ENCODE measurements at places on chromosomes 5 and 9.

- no peak for ATAC-seq
Observed at GRCh38 chr9:122015170-122015821, 77.8 kb downstream of the TTLL11 start.

- peak; percentile 61 for ATAC-seq
Observed at GRCh38 chr5:35902046-35902672, 36.3 kb downstream of the CAPSL start.

DNA sequence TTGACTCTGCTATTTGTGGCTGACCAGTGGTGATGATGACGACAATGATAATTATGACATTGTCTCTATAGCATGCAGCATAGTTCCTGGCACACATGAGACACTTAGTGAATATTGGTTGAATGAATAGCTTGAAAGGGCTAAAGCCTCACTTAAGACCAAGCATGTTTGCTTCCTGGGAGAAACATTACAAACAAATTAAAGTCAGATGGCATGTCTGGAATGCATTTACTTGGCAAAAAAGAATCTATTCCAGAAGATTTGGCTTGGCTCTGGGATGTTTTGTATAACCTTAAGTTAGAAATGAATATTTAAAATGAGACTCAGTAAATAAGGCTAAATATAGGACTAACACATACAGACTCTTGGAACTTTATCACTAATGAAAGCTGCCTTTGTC is 21.6 kb downstream of the GAS1 start:
- ATAC-seq = no peak

GRCh38 chr5:121630402-121630801 is 221.3 kb upstream of the FTMT start:
- no peak for ATAC-seq

GRCh38 chr5:78543292-78543691 is 105.3 kb downstream of the LHFPL2 start:
- no peak for ATAC-seq

DNA sequence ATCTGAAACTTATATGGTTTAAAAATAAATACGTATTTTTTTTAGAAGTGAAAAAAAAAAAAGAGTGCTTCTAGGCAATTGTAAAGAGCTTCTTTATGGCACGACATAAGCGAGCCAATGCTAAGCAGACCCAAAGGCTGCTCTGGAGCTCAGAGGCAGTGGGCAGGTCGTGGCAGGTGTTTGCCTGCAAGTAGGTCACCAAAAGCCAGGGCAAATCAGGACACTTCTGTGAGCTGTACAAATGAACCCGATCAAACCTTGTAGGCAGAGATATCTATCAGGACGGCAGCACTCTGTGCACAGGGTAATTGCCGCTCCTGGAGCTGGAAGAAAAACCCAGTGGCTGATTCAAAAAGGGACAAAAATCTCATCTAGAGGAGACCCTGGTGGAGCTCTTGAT is 75.9 kb downstream of the IRX2 start:
- no peak for ATAC-seq

DNA sequence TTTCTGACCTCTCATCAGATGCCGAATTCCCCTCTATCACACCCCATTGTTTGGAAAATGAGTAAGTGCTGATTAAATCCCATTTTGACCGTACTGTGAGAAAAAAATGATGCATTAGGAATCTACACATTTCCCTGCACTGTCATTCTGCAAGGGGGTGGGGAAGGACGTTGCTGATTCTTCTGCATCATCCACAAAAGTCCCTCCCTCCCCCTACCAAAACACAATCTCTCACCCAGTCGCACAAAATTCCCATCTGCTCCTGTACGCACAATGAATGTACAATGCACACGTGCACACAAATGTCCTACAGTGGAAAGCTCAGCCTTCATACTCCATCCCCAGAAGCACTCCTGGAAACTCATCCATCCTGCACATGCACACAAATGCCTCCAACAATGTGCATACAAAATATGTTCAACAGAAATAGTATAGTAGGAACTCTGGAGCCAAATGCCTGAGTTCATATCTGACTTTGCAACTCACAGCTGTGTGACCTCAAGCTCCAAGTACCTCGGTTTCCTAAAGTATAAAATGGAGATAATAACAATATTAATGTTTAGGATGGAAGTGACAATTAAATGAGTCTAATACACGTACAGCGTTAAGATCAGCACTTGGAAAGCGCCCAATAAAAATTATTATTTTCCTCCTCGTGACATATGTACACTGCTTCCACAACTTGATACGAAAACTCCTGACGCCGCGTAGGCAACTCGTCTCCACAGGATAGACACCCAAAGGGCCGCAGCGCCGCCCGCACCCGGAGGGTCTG is 809 bp downstream of the TNIP1 start:
- ATAC-seq = no peak

DNA sequence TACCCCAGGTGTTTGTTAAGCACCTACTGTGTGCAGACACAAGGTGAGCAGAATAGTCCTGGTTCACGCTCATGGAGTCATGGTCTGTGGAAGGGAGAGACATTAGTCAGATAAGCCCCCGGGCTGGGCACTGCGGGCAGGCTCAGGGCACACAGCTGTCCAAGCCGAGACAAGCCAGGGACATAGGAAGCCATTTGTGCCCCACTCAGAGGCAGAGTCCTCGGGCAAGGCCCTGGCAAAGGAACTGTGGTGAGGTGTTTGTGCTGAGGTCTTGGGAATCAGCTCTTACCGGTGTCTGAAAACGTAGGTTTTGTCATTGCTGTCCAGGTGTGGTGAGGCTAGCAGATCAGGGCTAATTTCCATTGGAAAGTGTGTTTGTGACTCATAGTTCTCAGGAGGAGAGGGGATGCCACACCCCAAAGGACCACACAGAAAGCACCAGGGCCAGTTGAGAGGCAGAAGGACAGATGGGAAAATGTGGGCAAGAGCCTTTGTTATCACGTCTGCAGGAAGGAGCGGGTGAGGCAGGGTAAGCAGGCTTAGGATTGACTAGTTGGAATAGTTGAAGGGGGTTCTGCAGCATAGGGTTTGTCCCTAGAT is 46.1 kb upstream of the NEURL1B start:
- ATAC-seq = no peak

GRCh38 chr5:68403301-68403700 is 187.7 kb downstream of the PIK3R1 start:
- ATAC-seq = no peak

- ATAC-seq = no peak
Observed at GRCh38 chr9:38026021-38026809, 42.8 kb downstream of the SHB start.

DNA sequence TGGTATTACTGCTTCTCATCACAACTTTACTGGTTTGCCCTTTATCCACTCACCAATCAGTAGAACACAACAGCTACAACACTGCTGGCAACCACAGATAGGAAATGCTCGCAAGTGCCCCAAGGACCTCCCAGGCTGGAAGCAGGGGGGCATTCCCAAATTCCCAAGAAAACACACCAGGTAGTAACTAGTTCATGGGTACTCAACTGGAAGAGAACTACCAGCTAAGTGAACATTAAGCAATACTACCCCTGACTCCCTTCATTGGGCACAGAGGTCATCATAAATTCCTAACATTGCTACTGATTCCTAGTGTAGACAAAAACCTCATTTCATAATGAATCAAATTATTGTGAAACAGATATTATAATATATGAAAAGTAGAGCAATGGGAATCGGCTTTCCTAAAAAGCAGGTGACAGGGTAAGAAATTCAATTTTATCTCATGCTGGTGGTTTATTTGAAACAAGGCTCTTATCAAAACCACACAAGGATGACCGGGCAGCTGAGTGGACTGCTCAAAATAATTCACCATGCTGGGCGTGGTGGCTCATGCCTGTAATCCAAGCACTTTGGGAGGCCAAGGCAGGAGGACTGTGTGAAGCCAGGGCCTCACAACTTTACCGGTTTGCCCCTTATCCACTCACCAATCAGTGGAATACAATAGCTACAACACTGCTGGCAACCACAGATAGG is 81.6 kb downstream of the TLE1 start:
- no peak for ATAC-seq

DNA sequence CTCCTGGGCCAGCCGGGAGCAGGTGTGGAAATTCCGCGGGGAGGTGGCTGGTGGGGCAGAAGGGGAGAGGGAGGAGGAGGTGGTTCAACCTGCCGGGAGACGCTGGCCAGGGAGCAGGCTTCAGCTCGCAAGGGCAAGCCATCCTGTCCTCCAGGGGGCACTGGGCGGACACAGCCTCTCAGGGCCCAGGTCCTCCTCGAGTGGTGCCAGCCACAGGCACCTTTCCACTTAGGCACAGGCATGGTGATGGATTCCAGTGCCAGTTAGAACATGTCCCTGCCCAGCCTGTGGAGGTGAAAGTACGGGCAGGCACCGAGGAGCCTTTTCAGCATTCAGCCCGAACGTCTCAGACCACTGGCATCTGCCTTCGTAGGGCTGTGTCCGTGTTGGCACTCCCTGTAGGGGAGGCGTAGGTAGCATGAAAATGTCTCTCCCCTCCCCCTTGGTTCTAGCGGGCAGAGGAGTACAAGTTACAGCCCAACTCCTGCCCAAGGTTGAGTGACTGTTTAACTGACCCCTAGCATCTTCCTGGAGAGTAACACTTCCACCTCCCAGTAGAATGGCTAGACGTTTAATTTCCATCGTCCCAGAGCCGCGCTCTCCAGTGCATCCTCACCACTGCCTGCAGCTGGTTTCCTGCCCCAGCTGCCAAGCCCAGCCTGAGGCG is 48.9 kb downstream of the DAB2IP start:
- no peak for ATAC-seq

GRCh38 chr5:137316346-137316736 is 182.8 kb downstream of the SPOCK1 start:
- ATAC-seq = no peak

DNA sequence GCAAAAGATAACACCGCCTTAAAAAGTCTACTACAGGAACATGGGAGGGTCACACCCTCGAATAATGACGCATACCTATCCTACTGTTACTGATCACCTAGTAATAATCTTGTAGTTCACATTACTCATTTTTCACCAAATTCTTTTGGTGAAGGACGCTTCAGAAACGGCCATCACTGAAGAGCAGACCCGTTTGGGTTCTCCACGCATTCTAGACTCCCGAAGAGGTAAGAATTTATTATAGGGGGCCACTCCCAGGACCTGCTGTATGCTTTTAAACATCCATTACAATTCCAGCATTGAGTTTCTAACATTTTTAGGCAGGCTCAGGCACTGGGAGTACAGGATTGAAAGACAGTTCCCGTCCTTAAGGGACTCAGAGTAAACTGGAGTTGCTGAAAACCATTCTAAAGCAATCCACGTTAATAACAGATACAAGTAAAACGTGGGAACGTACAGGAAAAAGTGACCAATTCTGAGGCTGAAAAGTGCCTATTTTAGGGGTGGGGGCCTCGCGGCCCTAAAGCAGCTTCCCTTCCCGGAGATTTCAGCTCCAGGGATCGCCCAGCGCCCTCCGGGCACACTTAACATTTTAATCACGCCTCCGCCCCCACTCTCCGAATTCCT is at the start of gene FER:
Gene FER, plus strand, starts transcription at position 124 of the 627 bp plus-strand sequence. CDS start 50,286 bp downstream, outside the sequence.
- peak; percentile 50 for ATAC-seq

DNA sequence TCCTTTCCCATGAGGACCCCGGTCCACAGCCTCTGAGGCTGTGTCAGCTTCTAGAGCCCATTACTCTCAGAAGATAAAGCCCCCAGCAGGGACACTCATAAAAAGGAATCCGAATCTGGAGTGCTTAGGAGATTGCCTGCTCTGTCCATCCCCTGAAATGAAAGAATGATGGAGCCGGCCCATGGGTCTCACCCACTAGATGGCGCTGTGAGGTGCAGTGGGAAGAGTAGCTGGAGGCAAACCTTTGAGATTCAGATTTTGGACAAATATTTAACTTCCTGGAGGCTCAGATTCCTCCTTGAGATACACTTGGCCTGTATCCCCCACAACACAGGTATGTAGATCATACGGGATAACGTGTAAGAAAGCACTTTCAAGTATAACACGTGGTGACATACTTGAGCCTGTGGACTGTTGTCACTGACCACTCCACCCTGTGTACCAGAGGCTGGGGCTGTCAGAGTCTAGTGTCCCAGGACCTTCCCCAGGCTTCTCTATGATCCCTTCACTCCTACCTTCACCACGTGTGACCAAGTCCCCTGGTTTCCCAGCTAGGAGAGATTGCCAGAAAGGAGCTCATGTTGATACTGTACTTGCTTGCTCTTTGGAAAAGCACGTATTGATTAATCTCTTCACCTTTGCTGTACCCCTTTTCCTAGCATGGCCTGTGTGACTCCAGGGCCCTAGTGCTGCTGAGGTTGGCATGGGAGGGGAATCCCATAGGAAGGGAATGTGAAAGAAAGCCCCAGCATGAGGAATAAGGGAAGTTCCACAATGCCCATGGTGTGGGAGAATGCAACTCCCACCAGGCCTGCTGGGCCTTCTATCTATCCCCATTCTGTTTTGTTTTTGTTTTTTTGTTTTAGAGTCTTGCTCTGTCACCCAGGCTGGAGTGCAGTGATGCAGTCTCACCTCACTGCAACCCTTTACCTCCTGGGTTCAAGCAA is 32.1 kb downstream of the TRMO start:
- ATAC-seq = peak; percentile 24

GRCh38 chr5:142013734-142014521 is 1.1 kb upstream of the GNPDA1 start:
- ATAC-seq = no peak

- no peak for ATAC-seq
Observed at GRCh38 chr9:26940779-26941178, 6.3 kb downstream of the PLAA start.

DNA sequence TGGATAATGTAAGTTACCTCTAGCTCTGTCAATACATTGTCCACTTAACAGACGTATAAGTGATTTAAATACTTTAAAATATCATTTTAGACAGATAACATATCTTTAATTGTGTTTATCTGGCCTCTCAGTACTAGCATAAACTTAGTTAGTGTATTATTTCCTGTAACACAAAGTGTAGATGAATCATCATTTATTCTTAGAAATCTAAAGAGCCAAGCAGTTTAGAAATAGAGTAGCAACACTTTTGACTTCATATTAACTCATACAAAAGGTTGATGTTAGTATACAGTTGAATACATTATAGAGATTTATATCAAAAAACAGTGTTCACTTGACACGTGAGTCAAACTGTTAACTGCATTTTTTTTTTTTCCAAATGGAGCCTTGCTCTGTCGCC is 18.0 kb downstream of the NCBP1 start:
- ATAC-seq = peak; percentile 77

All from activated CD4-positive, CD25-positive, alpha-beta regulatory T cell treated with anti-CD3 and anti-CD28 coated beads, Interleukin-2, amount 50 U/mL, for 24 hours (primary cell).